ENCODE measurements at places on chromosomes 5 and 9.

GRCh38 chr5:151214614-151215545, 9.0 kb downstream of the CCDC69 start:
- DNase-seq, result no peak

DNA sequence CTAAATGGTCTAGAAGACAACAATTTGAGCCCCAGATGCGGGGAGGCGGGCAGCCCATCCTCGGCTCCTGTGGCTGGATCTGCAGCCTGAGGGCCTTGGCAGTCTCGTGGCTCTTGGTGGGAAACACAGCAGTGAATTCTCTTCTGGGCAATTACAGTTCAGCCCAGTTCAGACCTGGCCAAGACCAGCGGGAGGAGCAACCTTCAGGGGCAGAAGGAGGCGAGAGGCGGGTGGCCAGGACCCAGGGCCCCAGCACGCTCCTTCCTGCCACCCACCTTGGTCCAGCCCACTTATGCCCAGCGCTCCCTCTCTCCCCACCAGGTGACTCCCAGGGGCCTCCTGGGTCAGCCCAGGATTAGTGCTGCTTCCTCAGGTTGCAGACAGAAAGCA, 7.8 kb downstream of the MYMK start:
- DNase-seq, result no peak

- no peak for DNase-seq
Observed at GRCh38 chr5:113770648-113771047, 257.2 kb downstream of the YTHDC2 start.

- DNase-seq, result no peak
Observed at GRCh38 chr9:136539427-136540421, 6.1 kb downstream of the NOTCH1 start.

DNA sequence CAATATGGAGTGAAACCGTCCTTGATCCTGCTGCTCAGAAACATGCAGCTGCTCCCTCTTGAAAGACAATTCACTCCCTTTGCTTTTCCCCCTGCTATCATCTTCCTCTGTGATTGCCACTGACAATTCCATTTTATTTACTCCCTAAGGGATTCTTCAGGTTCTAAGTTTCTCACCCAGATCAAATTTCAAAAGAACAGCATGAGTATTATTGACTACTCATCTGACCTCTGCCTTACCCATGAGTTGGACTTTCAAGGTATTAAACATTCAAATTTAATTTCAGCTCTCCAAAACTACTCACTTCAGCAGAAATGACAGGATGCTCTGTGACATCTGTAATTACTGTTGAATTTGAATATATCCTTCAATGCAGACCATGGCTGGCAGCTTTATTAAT, 236.5 kb upstream of the HAPLN1 start:
- no peak for DNase-seq

All from NCI-H226 (cell line).